ENCODE measurements at places on chromosomes 1 and 21. TPM values are rescaled to one million over a fixed set of nuclear protein-coding genes. Genes with fewer than 3 reads are reported as not detected.

The NES gene
- 29.7 TPM for total RNA-seq

The CYP4A22 gene
- not detected for total RNA-seq

The KRTAP12-2 gene
- not detected for total RNA-seq

The DISC1 gene
- 11.9 TPM for total RNA-seq

The FAM177B gene
- not detected for total RNA-seq

The CD2 gene
- not detected for total RNA-seq

The C4BPA gene
- total RNA-seq, result not detected

The PDZK1IP1 gene
- not detected for total RNA-seq

The PCBP3 gene
- 8.1 TPM for total RNA-seq

The FCRL5 gene
- not detected for total RNA-seq

Measured in parietal lobe (tissue), 2 donors.